ENCODE measurements at places on chromosomes 16 and 17.

DNA sequence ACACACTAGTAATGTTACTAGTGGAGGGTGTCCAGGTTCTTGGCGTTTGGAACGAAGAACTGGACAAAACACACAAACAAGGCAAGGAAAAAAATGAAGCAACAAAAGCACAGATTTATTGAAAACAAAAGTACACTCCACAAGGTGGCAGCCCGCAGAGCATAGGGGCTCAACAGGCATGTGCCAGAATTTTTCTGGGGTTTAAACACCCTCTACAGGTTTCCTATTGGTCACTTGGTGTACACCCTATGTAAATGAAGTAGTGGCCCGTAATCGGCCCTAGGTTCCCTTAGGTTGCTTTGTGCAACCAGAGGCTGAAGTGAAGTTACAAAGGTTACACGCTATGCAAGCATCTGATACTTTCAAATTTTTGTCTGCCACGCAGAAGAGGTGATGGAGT lies 8.1 kb downstream of the OR2C1 start:
- DNase-seq: no peak

GRCh38 chr17:67585077-67585602 lies 132.6 kb upstream of the NOL11 start:
- no peak for DNase-seq

GRCh38 chr16:87744750-87745514 lies 20.9 kb downstream of the KLHDC4 start:
- no peak for DNase-seq

DNA sequence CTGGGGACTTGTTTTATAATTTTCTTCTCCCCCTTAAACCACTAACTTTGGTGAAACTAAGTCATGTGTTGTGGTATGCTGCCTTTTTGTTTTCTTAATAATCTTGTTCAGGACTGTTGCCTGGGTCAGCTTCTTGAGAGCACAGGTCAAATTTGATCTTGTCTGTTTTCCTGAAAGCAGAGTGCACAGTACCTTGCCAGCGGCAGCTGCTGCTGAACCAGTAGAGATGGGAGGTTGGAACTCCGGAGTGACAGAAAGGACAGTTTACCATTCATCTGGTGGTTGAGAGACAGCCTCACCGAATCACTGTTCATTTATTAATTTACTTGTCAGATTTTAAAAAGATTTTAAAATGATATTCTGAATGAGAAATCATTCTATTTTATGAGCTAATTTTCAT lies 125.0 kb downstream of the PHKB start:
- no peak for DNase-seq

GRCh38 chr16:54000361-54000760 lies 286.2 kb downstream of the IRX3 start:
- no peak for DNase-seq

DNA sequence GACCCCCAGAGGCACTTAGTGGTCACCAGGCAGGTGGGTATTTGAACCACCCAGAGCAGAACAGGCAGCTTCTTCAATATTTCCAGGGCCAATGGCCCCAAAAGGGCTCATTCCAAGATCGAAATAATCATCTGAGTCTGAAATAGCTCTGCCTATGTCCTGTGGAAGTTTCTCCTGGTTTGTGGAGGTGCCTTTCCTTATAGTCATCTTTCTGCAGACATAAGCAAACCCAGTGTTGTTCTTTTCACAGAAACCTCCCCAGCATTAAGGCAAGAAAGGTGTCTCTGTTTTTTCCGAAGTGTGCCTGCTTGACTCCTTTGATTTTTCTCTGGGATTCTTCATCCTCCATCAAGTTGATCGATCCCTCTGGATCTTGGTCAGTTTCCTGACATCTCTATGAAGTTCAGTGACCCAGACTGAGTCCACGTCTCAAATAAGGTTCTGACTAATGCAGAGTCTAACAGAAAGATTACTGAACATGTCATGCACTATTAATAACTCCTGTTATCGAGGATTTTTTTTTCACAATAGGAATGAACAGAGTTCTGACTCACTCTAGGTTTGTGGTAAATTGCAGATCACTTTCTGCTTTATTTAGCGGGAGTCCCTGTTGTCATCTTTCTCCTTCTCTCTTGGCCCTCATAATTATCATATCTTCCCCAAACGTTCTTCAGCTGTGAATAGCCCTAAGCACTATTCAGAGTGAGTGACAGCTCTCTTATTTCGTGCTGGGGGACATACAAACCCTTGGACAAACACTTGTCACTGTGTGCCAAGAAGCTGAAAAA lies 1.5 kb downstream of the LRRC3C start:
- DNase-seq: no peak

GRCh38 chr17:81135505-81136278 lies 29.6 kb upstream of the PVALEF start:
- no peak for DNase-seq

- DNase-seq: no peak
Measured at GRCh38 chr16:17770104-17770503, 299.3 kb upstream of the XYLT1 start.

DNA sequence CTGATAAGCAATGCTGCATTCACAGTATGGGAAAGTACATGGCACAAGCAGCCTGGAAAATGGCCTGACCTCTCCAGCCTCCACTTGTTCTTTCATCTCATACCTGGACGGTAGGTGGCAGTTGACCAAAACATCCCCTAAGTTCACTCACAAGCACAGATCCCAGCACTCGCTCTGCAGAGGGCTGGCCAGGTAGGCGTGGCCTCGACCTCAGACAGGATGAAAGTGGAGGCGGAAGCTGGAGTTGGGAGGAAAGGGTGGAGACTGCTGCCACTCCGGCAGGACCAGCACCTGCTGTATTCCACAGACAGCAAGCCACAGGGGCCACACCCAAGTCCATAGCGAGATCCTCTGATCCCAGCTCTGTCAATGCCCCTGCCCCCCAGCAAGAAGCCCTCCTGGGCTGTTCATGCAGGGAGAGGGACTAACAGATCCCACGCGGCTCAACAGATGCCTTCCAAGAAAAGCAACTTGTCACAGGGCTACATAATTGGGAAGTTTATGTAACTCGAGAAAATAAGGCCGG lies 31.3 kb downstream of the ZCCHC14 start:
- DNase-seq: no peak

GRCh38 chr17:80465327-80465974 lies 11.0 kb downstream of the NPTX1 start:
- no peak for DNase-seq

- no peak for DNase-seq
Measured at GRCh38 chr16:1354815-1355540, 3.2 kb downstream of the GNPTG start.

GRCh38 chr17:65388911-65389310 lies 172.5 kb downstream of the AXIN2 start:
- no peak for DNase-seq

GRCh38 chr17:54781389-54781788 lies 119.3 kb upstream of the TOM1L1 start:
- DNase-seq: no peak

DNA sequence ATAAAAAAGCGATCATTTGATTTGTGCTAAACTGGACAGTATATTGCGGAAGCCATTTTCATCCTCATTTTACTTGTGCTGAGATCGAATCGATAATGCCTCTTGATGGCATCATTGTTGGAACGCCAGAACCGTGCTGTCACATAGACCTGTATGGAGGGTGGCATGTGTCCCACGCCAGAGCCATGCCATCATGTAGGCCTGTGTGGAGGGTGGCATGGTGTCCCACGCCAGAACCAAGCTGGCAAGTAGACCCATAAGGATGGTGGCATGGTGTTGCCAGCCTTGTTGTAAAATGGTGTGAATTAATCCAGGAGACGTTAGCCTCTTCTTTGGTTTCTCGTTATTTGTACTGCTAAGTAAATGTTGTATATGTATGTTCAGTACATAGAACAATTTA lies 222.7 kb upstream of the CHMP6 start:
- DNase-seq: no peak

- no peak for DNase-seq
Measured at GRCh38 chr17:39196808-39197291, 619 bp downstream of the CACNB1 start.

GRCh38 chr16:15834502-15834901 lies 22.3 kb downstream of the MYH11 start:
- DNase-seq: no peak

DNA sequence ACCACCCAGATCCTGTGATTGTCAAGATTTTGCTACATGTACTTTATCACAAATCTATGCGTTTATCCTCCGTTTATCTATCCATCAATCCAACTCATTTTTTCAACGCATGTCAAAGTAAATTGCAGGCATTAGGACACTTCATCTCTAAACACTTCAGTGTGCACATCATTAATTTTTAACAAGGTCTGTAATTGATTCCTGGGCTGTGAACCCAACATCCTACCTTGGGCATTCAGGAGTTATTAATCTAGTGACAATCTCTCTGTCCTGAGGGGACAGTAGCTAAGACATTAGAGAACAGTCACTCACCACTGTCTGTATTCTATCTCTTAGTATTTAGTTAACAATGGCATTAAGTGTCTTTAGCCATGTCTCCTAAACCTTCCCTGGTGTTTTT lies 264.7 kb downstream of the SOX9 start:
- DNase-seq: no peak

DNA sequence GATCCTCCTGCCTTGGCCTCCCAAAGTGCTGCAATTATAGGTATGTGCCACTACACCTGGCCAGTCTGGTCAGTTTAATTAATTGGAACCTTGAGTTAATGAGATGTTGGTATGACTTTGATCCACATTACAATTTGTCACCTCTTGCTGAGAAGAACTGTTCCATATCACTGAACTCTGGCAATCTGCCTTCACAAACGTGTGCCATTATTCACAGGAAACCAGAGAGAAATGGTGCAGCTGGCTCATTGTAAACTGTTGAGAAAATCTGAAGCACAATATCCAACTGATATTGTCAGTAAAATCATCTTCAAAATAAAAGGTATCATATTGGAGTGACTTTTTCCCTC lies 39.3 kb upstream of the YPEL2 start:
- DNase-seq: no peak

DNA sequence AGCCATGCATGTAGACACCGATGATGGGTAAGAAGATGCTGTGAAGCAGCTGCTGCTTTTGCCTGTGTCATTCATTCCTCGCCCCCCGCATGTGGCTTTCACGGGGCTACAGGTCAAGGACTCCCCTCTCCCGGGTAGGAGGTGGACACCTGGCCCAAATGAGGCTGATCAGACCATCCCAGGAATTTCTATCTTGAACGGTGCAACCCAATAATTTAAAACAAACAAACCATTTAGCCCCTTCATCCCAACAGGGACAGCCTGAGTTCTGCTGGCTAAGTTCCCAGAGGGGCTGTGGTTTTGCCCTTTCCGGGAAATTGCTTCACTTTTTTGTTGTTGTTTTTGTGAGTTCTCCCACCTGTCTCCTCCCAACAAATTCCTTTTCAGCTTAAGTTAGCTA lies 137.7 kb upstream of the CDH5 start:
- no peak for DNase-seq

All from T-helper 17 cell (primary cell).